ENCODE measurements at places on chromosomes 11 and 22.

DNA sequence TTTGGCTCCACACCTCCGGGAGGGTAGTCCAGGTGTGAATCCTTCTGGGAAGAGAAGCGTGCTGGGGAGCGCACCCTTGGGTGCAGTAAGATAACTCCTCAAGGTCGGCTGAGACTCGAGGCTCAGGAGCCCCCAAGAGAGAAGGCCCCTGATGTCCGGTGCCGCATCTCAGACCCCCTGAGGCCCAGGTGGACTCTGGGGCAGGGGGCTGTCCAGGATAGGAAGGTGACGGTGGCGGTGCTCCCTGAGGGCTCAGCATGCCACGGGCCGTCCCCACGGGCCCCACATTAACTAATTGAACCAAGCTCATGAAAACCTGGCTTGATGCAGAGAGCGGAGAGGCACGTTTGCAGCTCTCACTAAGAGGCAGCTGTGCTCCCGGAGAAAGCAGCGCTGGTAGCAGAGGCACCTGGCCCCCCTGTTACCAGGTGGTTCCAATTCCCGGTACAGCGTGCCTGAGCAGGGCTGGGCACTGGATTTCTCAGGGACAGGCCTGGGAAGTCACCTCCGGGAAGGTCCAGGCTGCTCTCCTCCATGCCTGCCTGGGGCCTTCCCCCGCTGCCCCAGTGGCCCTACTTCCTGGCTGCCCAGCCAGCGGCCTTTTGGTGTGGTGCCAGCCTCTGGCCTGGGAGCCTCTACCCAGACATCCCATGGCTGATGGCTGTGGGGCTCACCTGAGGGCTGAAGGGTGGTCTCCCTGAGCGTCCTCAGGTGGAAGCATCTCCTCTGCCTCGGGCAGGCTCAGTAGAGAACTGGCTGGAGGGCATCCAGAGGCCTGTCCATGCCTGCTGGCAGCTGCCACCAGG, 1.1 kb downstream of the KCNQ1 start:
- DNase-seq, result no peak

GRCh38 chr11:110422306-110422905, 7.3 kb upstream of the FDX1 start:
- no peak for DNase-seq

DNA sequence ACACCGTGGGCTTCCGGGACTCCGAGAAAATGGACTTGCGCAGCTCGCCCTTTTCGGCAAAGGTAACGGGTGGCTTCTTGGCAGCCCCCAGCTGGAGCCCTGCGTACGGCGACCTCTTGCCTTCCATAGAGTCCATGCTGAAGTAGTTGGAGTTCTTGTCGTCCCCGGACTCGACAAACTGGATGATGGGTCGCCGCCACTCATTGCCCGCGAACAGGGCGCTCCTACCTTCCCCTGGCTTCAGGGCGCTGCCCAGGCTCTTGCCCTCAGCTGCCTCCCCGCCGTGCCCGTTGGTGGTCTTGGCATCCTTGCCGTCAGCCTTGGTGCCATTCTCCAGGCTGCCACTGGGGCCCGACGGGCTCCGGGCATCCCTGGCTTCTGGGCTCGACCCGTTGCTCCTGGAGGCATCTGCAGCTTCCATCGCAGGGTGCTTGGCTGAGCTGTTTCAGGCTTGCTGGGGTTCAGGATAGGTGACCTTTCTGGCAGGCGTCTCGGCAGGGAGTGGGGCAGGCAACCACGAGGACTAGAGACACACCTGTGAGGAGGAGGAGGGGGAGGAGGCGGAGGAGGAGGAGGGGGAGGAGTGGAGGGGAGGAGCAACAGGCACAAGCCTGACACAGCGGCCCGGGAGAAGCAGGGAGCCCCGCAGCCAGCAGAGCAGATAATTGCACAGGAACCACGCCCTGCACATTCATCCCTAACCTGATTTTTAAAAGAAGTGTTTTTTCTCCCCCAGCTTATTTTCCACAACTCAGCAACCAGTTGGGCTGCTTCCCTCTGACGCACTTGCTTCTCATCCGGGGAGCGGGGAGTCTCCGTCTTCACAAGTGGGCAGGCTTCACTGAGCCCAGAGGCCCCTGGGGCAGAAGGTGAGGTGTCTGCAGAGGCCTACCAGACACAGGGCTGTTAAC, at the start of gene TRIM29:
Gene TRIM29 (minus strand): TSS at position 503 of the 911 bp plus-strand sequence. CDS start 82 bp downstream, at position 421.
- no peak for DNase-seq

- no peak for DNase-seq
Measured at GRCh38 chr11:16737818-16738192, 642 bp upstream of the C11orf58 start.

DNA sequence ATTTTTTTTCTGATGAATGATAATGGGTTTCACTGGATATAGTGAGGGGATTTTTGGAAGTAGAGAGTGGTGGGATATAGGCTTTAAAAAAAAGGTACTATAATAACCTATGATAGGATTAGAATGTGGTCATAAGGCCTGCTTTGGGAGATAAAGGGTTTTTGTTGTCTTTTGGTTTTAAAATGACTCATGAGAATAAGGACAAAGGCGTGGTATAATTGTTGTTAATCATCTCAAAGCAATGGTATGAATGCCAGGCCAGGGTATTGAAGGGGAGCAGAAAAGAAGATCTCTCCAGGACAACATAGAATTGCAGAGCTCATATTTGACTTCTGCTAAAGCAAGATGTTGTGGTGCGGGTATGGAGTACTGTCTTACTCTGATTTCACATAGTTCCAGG, 579.4 kb downstream of the JRKL start:
- no peak for DNase-seq

GRCh38 chr11:68216171-68216938, 3.3 kb upstream of the KMT5B start:
- no peak for DNase-seq

- no peak for DNase-seq
Measured at GRCh38 chr22:34116126-34116525, 195.8 kb upstream of the LARGE1 start.

DNA sequence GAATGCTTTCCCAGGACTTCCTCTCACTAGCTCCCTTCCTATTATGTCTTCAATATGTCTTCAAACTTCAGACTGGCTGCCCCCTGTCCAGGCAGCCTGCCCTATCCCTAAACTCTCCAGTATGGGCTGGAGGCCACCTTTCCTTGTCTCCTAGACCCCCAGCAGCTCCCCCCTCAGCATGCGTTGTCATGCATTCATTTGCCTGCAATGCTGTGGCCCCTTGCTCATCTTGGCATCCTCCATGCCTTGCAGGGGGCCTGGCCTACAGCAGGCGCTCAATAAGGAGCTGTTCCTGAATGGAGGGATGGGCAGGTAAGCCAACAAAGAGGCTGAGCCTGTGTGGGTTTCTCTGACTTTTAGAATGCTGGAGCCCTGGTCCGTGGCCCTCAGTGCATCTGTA, 16.4 kb upstream of the ARAP1 start:
- no peak for DNase-seq

DNA sequence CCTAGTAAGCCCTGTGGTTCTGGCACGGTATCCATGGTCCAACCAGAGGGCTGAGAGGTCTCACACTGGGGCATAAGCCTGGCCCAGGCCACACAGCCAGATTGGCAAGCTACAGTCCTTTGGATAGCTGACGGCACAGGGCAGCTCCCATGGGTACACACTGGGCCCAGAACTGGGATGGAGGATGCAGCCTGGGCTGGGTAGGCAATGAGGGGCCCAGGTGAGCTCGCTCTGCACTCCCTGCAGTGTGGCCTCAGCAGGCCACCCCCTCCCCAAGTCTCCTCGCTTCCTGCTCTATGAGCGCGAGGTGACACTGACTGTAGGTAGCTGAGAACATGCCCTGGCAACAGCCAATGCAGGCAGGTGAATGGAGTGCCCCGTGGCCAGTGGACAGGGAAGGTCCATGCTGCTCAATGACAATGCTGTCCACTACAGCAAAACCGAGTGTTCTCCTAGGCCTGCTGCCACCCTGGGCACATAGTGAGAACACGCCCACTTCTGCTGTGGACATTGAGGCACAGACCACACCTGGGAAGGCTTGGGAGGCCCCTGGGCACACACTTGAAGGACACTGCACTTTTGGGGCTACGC, 3.8 kb downstream of the ARVCF start:
- no peak for DNase-seq

- no peak for DNase-seq
Measured at GRCh38 chr11:102272047-102272824, 45.0 kb upstream of the BIRC3 start.

- no peak for DNase-seq
Measured at GRCh38 chr11:113272281-113272680, 42.1 kb upstream of the TTC12 start.

DNA sequence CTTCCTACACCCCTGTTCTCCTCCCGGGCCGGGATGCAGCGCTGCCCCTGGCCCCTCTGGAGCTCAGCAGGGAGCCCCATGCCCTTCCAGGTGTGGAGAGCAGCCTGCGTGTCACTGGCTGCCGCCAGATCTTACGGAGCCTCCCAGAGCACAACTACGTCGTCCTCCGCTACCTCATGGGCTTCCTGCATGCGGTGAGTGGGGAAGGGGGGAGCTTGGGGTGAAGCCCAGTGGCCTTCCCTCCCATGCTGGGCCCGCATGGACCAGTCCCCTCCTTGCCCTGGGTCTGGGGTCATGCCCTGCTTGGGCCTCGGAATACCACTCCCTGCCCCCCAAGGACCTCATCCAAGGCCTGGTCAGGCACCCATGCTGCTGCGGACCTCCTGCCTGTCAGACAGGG, 107.3 kb downstream of the ARHGAP8 start:
- DNase-seq, result no peak

GRCh38 chr11:86889001-86889341, 66.2 kb downstream of the FZD4 start:
- DNase-seq, result no peak

GRCh38 chr11:19919050-19919561, 206.5 kb downstream of the NAV2 start:
- DNase-seq, result no peak

GRCh38 chr11:74842967-74843366, 94.3 kb downstream of the RNF169 start:
- no peak for DNase-seq

DNA sequence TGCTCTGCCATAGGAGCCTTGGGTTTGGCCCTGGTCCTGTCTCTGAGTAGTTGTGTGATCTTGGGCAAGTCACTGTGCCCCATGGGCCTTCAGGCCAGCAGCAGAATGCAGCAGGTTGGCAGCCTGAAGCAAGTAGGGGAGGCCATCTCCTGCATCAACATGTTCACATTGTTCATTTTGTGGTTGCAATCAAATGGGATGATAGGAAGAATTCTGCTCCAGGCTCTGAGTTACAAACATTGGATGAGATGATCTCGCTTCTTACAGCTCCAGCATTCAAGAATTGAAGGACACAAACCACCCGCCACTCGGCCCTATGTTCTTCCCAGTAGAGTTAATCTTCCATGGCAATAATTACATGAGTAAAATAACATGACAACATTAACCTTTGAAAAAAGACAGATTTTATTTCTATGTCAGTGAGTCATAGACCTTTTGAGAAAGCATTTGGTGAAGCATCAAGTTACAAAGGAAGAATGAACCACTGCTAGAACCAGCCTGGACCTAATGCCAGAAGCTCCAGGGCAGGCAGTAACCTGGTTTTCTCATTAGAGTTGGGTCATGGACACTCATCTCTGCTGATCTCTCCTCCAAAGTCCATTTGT, 308.3 kb upstream of the NCAM1 start:
- DNase-seq, result no peak

DNA sequence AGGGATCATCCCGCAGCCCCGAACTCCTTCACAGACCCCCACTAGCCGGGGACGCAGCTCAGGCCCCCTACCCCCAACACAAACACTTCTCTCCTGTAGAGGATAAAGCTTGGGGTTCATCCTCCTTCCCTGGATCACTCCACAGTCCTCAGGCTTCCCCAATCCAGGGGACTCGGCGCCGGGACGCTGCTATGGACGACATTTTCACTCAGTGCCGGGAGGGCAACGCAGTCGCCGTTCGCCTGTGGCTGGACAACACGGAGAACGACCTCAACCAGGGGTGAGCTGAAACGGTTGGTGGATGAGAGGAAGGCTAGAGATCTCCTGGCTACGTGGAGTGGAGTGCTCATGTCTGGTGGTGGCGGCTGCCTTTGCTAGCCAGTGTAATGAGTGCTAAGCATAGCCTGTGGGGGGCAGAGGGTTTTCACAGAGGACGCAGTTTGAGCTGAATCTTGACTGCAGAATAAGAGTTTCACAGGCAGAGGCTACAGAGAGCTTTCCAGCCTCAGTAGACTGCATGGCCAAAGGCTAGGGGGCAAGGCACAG, 580 bp downstream of the ILK start:
- DNase-seq, result peak; percentile 29

DNA sequence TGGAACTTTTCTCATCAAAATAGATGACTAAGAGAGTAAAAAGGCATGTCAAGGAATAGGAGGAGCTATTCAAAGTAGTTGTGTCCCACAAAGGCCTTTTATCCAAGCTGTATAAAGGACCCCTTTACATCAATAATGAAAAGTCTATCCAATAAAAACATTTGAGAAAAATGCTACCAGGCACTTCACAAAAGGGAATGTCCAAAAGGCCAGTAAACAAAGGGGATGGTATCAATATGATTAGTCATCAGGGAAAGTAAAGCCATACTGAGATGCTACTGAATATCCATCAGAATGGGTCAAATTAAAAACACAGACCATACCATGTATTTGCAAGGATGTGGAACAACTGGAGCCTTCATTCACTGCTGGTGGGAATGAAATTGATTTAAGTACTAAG, 224.9 kb downstream of the NELL1 start:
- no peak for DNase-seq

GRCh38 chr11:133840479-133840941, 4.8 kb downstream of the SPATA19 start:
- DNase-seq, result no peak

DNA sequence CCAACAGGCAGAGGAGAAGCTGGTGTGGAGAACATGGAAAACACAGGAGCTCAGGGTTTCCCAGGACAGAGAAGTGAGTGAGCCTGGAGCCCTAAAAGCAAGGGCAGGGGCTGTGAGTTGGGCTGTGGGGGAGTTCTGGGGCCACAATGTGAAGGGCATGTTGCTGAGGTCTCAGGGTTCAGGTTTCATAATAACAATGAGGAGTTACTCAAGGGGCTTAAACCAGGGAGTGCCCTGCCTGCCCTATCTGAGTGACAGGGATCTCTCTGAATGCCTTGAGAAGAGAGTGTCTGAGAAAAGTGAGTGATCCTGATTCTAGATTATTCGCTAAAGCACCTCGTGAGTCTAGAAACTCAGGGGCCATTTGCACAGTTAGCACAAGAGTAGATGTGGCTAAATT, 129.6 kb downstream of the VPREB1 start:
- no peak for DNase-seq

DNA sequence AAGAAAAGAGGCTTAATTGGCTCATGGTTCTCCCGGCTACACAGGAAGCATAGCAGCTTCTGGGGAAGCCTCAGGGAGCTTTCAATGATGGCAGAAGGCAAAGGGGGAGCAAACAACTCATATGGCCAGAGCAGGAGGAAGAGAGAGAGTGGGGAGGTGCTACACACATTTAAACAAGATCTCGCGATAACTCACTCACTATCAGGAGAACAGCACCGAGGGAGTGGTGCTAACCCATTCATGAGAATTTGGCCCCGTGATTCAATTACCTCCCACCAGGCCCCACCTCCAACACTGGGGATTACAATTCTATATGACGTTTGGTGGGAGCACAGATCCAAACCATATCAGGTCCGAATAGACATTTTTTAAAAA, 41.7 kb upstream of the APLNR start:
- DNase-seq, result no peak

All from activated T-cell treated with anti-CD3 and anti-CD28 coated beads for 24 hours (primary cell).